AML-193 (cell line): ENCODE measurements at places on chromosomes 6 and 20.

DNA sequence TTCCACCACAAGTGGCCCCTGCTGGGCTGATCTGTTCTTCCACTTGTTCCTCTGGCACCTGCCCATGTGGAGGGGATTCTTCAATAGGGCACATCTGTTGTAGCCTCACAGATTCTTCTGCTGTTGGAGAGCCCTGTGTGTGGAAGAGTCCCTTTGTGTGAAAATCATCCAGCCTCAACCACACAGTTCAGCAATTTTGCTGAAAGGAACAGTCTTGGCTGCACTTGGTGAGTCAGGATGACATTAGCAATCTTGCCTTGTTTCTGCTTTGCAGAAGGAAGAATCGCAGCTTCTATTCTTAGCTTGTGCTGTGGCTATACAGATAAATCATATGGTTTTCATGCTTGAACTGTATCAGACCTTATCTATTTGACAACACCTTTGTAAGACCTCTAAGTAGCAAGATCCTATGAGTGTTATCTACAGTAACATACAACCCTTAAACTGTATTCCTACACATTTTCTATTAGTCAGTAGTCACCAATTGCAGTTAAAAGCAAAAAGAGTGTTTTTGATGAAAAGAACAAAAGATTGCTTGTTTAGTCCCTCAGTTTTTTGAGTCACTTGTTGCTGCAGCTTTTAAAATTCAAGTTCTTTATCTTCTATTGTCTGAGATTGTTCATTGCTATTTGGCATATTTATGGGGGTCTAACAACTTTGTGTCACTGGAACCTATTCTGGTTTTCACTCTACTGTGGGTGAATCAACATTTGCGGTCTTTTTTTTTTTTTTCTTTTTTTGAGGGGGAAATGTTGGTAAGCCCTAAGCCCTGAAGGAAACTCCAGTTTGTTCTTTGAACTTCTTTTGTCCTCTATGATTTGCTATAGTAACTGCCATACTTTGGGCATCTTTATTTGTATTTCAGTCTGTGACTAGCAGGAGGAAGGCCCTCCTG is 231.6 kb downstream of the TFAP2B start:
- DNase-seq = no peak

GRCh38 chr6:93423542-93423941 is 4.2 kb upstream of the EPHA7 start:
- DNase-seq = no peak

DNA sequence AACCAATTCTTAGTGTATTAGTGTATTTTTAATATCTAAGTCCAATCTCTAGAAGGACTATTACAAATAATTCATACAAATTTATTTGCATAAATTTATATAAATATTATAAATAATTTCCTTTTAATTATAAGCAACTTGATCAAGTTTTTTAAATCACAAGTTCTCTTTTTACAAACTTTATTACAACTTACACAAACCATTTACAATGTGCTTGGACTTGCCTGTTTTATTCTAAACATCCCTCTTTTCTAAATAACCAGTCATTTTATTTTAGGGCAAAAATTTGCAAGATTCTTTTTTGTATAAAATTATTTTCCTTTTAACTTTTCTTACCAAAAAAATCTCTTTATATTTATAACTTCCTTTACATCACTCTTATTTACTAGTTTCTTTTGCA is 83.5 kb upstream of the SYNCRIP start:
- DNase-seq = no peak

GRCh38 chr6:63582579-63583231 is 10.4 kb downstream of the LOC128125822 start:
- no peak for DNase-seq

DNA sequence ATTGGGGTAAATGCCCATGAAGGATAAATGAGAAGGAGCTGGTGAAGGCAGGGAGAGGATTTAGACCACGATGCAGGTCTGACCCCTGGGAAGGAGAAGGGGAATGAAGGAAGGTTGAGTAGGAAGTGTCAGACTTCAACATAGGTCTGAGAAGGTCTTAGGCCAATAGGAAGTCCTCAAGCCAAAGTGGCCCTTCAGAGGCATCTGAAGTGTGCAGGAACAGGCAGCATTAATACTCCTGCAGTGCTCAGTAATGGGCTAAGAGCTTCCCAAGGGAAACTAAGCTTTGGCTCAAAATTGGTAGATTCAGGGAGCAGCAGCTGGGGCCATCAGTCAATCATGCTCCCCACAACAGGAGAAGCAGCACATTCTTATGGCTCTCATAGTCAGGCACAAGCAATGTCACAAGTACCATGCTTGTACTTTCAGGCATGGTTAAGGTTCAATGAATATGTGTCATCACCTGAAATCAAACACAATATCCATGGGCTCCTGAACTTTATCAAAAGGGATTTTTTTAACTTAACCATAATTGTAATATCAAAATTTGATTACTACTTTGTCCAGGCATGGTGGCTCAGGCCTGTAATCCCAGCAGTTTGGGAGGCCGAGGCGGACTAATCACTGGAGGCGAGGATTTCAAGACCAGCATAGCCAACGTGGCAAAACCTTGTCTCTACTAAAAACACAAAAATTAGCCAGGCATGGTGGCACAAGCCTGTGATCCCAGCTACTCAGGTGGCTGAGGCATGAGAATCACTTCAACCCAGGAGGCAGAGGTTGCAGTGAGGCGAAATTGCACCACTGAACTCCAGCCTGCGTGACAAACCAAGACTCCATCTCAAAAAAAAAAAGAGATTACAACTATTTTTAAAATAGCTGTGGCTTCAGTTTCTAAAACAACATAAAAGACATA is 9.9 kb downstream of the RALGAPA2 start:
- no peak for DNase-seq

DNA sequence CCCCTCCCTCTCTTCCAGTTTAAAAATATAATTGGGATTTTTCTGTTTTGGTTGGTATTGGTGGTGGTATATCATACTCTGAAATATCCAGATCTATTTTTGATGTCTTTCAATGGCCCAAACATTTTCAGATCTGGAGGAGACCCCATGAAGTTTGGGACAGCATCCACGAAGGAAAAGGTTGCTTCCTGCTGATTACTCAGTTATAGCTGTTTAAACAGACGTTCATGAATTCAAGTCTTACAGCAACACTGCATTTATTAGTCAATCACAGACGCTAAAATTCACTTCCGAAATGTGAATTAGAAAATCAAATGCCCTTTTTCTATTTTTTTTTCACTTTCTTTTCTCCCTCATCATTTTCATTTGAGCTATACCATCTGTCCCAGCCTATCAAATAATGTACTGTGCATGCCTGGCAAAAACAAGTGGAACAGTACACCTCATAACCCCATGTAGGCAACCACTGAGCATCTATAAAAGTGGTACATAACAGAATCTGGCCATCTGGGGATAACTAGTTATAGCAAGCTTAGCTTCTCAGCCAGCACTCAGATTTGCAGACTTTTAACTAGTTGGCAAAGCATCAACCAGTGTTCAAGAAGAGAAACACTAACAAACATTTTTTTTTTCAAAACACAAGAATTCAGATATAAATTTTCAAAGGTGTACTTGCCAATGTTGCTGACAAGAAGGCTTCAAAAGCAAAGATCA is 124.5 kb downstream of the HIVEP2 start:
- no peak for DNase-seq

DNA sequence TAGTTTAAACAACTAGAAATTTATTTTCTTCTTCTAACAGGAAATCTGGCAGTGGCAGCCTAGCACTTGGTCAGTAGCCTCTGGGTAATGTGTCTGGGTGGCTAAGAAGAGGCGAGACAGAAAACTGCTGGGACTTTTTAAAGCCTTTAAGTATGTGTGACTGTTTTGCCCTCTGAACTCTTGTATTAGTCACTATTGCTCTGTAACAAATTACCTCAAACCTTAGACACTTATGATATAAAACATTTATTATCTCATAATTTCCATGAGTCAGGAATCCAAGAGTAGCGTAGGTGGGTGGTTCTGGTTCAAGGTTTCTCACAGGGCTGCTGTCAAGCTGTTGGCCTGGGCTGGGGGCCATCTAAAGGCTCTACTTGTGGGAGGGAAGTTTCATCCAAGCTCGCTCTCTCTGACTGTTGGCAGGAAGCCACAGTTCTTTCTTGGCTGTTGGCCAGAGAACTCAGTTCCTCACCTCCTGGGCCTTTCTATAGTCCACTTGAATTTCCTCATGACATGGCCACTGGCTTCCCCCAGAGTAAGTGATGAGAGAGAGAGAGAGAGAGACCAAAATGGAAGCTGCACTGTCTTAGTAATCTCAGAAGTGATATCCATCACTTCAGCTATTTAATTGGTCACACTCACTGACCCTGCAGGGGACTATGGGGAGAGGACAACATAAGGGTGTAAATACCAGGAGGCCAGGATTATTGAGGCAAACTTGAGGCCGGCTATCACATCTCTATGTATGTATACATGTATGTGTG is 17.4 kb upstream of the TBC1D22B start:
- DNase-seq = peak; percentile 87

GRCh38 chr20:58511861-58512260 is 3.3 kb downstream of the APCDD1L start:
- no peak for DNase-seq

- no peak for DNase-seq
Observed at GRCh38 chr6:53659458-53659857, 6.1 kb downstream of the KLHL31 start.

DNA sequence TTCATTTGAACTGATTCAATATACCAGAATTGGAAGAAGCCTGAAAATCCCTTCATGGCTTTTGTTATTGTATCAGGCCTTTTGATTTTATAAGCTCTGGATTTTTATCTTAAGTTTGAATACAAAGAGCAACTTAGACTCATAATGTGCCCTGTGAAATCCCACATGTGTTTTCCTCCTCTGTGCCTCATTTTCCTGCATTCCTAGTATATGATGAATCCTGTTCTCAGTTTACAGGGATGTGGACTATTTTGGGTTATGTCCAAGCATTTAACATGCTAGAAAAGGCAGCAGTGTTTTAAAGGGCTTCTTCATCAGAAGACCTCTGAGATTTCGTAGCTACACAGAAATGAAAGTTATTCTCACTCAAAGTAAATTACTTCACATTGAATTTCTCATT is 455.0 kb downstream of the RFPL4B start:
- DNase-seq = no peak

GRCh38 chr20:58718121-58718563 is 25.5 kb downstream of the NPEPL1 start:
- DNase-seq = no peak

DNA sequence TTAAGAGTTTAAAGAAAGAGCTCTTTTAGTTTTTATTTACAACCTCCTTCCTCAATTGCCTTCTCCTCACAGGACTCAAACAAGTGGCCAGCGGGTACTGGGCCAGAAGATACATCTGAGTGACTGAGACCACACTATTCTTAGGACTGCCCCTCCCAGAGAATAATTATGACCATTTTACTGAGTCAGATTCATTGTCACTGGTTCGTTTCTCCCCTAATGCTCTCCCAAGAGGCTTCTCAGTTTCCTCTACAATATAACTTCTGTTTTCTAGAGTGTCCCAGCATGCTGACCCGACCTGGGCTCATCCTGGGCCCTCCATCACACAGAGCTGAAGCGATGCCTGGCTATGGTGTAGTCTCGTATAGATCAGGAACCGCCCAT is 279.9 kb downstream of the CD83 start:
- no peak for DNase-seq

- no peak for DNase-seq
Observed at GRCh38 chr6:121652223-121652622, 216.8 kb downstream of the GJA1 start.

DNA sequence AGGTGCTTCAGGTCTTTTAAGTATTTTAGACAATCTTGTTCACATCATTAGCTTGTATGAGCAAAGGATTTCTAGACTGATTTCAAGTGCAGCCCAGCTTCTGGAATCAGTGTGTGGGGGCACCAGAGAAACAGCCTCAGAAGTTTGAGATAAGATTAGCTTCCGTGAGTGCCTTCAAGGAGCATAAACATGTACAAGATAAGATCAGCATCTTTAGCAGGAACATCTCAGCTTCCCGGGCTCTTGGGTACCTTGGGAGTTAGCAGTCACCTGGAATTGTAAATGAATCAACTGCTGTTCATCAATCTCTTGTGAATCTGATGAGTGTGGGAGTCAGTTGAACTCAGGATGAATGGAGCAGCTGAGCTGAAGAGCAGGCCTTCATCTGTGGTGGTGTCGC is 12.0 kb upstream of the CITED2 start:
- DNase-seq = no peak

DNA sequence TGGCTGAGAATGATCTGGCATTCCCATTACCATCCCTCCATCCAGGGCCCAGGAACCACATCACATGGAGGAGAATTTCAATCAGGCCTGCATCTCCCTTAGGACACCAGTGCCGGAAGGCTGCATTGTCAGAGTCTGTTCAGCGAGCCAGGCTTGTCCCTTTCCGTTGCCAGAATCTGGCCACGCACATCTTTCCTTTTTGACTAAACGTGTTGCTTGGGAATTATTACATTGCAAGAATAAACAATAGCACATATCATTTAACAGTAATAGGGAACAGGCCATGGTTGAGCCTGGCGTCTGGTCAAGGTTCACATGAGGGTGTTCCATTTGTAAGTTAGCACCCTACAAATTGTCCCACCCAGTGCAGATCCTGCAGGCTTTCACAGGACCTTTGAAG is 42.8 kb downstream of the SOBP start:
- DNase-seq = no peak

DNA sequence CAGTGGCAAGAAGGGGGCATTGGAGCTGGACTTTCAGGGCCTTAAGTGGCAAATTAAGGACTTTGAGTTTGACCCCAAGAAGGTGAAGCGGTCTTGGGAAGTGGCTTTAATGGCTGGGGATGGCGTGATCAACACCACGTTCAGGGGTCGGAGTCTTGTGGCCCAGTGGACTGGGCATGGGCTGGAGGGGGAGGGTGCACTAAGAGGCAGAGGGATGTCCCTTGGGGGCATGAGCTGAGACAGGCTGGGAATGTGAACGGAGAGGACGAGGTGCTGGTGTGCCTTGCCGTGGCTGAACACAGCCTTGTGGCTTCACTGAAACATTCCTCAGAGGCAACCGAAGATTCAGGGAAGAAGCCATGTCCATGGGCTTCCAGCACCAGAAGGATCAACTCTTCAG is 227.0 kb downstream of the SYNDIG1 start:
- DNase-seq = no peak

GRCh38 chr6:92125681-92126080 is 1293.7 kb downstream of the EPHA7 start:
- no peak for DNase-seq

DNA sequence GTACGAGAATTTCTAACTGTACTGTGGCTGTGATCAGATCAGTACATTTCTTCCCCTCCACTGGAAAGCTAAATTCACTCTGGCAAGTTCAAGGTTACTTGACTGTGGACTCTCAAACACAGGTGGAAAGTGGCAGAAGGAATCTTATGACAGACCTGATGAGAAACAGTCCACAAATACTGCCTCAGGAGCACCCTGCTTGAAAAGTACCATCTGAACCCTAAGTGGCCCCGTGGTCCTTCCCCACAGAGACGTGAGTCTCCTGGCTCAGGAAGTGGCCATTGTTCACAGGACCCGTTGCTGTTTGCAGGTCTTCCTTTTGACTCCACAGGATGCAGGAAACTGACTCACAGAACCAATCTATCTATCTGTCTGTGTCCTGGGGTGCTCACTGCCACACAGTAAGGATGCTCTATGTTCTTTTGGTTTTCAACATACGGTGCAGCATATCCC is 47.5 kb upstream of the NHSL1 start:
- DNase-seq = no peak
